Panc1 (cell line): ENCODE measurements at places on chromosomes 13 and 19. TPM values are rescaled to one million over a fixed set of nuclear protein-coding genes. Genes with fewer than 3 reads are reported as not detected.

DNA sequence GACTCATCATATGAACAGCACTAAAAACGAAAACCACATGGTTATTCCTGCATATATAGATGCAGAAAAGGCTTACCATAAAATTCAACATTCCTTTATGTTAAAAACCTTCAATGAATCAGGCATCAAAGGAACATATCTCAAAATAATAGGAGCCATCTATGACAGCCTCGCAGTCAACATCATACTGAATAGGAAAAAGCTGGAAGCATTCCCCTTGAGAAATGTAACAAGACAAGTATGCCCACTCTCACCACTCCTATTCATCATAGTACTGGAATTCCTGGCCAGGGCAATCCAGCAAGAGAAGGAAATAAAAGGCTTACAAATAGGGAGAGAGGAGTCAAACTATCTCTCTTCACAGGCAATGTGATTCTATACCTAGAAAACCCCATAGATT, 179.6 kb upstream of the HTR2A start:
- DNase-seq, result no peak

Gene GGACT
- total RNA-seq, result 2.5 TPM

DNA sequence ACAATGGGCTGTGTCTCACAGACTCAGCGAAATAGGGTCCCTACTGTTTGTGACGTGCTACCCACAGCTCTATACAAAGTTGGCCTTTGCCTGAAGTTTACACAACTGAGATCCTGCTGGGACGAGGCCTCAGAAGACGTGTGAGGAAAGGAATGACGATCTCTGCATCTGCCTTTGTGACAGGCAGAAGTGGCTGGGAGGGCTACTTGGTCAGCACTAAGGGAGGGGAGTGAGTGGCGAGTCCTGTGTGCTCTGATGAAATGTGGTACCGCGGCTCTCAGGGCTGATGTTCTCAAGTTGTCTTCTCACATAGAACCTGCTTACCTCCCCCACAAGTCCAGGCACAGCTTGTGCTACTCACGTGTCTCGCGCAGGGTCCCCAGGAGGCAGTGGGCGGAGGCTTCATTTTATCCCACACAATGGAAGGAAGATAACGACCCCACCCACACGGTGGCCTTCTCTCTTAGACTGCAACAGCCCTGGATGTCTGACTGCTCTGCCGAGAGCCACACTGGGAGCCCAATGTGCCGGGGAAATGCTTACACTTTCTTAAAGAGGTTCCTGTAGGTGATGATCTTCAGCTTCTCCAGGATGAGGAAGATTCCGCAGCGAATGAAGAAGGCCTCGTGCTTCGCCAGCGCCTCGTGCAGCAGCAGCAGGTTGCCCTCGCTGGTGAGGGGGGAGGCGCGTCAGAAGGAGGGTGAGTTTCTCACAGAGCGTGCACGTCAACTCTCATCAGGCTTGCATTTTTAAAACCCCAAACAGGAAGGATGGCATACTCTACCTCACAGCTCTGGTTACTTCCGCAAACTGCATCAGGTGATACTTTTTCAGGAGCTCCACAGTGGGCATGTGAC, 21.2 kb downstream of the PROZ start:
- DNase-seq, result no peak

Gene ERICH4
- not detected for total RNA-seq

Gene ATXN8OS
- not detected for total RNA-seq

Gene P2RY11
- 12.5 TPM for total RNA-seq

Gene C19orf18
- 0.98 TPM for total RNA-seq

DNA sequence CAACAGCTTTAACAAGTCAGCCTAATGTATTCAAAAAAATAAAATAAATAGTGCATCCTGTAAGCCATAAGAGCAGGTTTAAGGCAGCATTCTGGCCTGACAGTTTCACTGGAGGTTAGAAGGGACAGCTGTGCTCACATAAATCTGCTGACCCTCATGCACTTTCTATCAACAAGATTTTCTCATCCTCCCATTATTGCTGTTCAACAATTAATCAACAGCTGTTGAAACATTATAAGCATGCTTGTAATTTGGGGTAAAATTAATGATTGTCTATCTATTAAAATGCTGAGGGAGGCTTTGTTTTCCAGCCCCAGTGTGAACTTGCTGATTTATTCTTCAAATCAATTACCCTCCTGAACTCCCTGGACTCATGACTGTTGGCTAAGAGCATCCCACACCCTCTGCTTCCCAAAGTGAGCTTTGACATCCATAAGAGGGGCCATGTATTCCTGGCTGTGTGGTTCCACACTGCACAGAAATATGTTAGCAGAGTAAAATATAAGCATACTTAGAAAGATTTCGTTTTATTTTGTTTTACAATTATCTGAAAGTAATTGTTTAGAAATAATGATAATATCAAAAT, 492.4 kb downstream of the EFNB2 start:
- DNase-seq, result no peak

DNA sequence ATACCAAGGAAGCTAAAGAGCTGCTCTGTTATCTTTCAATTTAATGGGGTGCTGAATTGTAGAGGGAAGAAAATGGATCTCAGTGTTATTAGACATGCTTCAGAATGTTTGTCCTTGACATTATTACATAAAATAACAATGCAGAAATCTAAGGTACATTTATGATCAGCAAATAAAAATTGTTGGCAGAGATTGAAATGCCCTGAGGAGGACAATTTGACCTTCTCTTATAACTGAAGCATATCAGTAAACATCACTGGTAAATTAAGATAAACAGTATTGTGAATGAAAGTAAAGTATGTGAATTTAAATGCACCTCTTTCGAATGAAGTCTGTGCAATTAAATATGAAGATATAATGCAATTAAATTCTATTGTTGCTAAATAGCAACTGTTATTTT, 1362.1 kb upstream of the ATXN8OS start:
- no peak for DNase-seq

Gene FAM216B
- total RNA-seq, result 0.05 TPM

Gene KIRREL2
- total RNA-seq, result 5.0 TPM

Gene CYP4F2
- 0.21 TPM for total RNA-seq

Gene GAPDHS
- total RNA-seq, result not detected
